ENCODE measurements at places on chromosomes 1 and 21.

DNA sequence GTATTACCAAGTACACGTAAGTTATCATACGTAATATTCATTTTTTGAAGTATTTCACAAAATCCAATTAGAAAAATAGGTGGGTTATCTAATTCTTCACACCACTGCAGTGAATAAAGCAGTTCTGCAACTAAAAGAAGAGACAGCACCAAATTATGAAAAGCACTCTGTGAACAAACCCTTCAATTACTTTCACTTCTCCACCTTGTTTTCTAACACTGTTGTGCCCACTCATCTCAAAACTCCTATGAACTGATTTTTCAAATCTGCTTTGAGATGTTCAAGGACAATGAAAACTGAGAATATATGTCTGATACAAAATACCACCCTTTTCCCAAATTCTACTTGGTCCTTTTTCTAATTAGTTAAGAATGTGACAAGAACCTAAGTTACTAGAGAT, 39.4 kb downstream of the LTN1 start:
- no peak for DNase-seq

DNA sequence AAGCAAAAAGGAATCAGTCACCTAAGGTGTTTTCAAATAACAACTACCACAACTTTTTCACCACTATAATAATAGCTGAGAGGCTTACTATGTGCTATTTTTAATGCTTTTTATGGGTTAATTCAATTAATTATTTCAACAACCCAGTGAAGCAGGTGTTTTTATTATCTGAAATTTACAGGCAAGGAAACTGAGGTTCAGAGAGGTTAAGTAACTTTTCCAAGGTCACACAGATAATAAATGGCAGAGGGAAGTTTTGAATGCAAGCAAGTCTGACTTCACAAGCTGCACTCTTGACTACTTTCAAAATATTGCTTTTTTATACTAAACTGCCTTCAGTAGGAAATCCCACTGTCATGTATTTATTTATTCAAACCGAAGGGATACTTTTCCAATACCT, 4.2 kb upstream of the TMEM183A start:
- no peak for DNase-seq

- no peak for DNase-seq
Measured at GRCh38 chr1:93330196-93330595, 15.5 kb upstream of the DR1 start.

DNA sequence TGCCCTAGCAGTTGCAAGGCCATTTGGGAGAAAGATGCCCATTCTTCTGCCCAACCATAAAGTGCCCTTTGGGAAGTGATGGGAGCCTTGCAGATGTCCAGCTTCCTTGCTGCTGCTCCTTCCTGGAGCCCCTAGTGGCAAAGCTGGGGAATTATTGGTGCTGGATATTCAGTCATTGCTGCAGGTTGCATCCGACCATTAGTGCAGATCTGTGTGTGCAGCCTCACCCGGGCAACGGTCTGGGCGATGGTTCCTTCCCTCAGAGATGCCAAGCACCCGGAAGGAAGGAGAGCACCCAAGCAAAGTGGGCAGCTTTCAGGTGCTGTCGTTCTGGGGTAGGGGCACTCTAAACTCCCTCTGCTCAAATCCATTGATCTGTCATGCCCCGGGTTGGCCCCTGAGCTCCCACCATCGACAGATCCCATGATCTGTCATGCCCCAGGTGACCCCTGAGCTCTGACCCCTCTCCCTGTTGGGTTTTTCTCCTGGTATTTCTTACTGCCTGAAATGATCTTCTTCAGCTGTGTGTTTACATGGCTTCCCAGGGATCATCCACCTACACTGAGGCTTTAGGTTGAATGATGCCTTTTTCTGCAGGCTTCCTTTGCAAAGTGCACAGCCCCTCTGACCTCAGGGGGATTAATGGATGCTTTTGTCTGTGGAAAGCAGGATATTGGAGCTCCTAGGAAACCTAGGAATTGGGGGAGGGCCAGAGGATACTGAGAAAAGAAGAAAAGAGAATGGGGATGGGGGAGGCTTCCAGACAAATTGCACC, 467.5 kb downstream of the PTPRU start:
- DNase-seq, result peak; percentile 55

GRCh38 chr1:38131024-38131585, 84.5 kb upstream of the POU3F1 start:
- DNase-seq, result no peak

DNA sequence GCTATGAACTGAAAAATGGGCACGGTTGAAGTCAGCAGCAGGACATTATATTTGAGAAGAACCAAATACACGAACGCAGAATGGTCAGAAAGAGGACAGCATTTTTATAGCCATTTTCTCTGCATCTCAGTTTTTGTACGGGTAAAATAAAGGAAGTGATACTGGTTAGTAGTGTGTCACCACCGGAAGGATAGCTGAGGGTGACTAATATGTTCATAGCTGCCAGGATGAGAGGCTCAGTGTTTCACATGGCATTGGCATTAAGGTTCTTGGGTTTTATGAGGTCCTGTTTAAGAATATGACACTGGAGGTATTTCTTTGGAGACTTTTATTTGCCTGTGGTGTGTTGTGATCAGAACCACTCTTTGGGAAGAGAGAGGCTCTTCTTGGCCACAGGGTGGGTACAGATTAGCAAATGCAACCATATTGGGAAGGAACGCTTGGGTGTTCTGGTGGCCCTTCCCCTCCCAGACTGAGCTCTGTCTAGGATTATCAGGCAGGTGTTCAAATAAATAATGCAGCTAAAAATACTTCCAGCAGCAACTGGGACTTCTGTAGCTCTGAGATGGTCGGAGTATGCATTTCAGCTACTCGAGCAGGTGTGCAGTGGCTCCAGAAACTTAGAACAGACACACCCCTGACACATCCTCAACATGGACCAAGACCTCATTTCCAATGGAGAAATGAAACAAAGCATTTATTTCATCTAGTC, 158.2 kb downstream of the PBX1 start:
- no peak for DNase-seq

GRCh38 chr1:86352086-86352485, 44.0 kb downstream of the ODF2L start:
- no peak for DNase-seq

GRCh38 chr1:76269155-76269554, 194.6 kb downstream of the ST6GALNAC3 start:
- peak; percentile 62 for DNase-seq

DNA sequence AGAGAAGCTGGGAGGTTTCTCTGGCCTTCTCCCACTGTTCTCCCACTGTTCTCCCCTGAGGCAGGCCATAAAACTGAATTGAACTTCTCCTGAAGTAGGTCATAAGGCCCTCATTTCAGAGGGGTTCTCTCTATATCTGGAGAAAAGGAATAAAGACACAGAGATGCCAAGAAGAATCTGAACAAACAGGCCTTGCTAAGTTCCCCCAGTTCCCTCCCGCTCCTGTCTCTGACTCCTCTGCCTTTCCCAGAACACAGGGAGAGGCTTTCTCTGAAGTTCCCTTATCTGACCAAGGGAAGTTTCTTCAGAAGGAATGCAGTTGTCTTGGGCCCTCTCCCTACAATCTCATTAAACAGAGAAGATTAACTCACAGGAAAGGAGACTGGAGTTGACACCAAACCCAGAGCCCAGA, 83.4 kb downstream of the SLC16A1 start:
- no peak for DNase-seq

DNA sequence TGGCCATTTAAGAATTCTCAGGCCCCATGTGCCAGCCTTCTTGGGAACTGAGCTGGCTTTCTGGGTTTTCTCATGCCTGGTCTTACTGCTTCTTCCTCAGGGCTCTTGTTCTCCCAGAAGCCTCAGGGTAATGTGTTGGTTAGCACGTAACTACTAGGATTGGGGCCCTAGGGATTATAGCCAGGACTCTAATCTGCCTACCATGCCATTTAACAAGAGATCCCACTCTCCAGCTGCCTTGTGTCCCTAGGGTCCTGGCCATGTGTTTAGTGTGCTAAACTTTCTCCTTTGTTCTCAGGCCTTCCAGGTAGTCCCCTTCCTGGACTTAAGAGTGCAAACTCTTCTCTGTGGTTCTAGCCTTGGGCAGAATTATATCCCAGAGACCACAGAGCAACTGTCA, 2.2 kb upstream of the SH3BGRL3 start:
- no peak for DNase-seq

DNA sequence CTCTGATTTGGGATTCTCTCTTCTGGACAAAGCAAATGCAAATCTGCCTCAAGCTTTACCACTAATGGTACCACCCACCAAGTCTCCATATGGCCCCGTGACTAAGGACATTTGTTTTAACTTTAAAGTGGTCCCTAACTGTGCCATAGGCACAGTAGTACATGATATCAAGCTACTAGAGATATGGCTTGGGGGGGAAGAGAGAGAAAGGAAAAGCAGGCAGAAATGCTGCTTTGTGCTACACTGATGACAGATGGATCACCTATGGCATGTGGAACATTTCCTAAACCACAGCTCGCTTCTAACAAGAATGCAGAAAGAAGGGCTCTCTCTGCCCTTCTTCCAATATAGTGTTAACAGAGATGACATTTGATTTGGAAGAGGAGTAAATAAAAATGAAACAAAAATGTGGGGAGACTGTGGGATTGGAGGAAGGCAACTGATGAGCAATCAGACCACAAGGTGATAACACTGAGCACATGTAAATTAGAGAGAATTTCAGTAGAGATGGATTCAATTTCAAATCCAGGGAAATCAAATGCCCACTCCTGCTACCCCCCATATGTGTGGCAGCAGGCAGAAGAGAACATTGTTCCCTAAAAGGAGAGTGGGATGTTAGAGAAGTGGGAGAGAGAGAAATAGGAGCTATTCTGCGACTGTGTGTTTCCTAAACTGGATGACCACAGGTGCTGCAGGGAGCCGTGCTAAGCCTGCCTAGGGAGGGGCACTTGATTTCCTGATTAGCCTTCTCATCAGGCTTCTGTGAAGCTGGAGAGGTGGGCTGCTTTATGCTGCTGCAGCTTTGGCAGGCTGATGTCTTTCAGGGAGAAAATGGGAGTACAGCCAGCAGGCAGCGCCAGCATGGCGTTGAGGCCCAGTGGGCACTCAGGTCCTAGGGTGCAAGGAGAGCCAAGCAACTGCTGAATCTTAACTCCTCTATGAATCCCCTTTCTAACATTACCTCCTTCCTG, 75.3 kb downstream of the ZNF648 start:
- DNase-seq, result peak; percentile 7

DNA sequence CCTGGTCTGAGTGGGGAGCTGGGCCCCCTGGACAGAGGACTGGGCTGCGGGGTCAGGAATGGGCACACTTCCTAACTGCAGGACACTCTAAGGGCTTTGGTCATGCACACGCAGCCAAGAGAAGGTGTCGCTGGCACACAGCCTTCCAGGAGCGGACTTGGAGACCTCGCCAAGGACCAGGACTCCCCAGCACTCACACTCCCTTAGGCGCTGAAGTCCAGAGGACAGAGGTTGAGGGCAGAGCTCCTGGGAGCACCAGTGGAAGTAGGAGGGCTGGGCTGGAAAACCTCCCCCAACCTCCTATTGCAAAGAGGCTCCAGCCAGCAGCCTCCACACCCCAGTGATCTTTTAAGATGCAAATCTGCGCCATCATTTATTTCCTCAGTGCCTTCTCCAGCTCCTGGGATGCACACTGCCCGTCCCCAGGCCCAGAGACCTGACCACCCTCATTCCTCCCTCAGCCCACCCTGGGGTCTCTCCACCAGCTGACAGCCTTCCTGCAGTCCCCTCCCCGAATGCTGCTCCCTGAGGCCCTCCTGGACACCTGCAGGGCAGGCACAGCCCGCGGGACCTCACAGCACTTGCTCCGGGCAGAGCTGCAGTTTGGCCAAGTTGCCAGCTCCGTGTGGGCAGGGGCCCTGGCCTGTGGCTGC, 3.0 kb downstream of the TSPEAR start:
- DNase-seq, result no peak
